ENCODE measurements at places on chromosomes 1 and 21.

GRCh38 chr1:45325851-45326506 lies 716 bp upstream of the HPDL start:
- no peak for DNase-seq

DNA sequence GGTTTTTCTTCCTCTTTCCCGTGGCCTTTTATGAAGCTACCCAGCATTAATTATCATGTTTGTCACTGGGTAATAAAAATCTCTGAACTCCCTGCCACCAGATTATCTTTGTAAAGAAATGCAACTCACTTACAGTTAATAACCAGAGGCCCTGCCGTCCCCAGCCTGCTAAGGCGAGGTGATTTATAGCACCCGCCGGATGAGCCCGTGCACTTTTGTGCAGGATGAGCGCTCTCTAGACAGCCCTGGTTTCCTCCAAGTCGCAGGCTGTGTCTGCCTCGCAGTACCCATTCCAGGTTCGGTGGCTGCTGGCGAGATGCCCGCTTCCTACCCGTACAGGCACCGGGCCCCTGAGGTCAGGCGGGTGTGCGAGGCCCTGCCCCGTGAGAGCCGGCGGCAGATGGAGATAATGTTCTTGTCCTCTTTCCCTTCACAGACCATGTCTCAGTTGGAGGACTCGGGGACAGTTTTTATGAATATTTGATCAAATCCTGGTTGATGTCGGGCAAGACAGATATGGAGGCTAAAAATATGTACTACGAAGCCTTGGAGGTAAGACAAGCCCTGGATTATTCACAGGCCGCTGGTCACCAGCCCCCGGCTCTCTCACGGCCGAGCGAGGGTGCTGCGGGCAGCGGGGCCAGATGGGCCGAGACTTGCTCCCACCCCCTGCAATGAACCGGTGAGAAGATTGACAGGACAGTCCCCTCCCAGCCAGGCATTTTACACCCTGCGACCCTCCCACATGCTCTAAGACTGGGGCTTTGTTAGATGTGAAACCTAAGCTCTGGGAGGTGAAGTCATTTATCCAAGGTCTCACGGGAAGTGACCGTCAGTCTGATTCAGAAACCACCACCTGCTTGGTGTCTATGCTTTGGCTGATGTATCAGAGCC lies 28.5 kb upstream of the SELENON start:
- peak; percentile 41 for DNase-seq

GRCh38 chr1:214570442-214570841 lies 19.0 kb upstream of the PTPN14 start:
- peak; percentile 77 for DNase-seq

DNA sequence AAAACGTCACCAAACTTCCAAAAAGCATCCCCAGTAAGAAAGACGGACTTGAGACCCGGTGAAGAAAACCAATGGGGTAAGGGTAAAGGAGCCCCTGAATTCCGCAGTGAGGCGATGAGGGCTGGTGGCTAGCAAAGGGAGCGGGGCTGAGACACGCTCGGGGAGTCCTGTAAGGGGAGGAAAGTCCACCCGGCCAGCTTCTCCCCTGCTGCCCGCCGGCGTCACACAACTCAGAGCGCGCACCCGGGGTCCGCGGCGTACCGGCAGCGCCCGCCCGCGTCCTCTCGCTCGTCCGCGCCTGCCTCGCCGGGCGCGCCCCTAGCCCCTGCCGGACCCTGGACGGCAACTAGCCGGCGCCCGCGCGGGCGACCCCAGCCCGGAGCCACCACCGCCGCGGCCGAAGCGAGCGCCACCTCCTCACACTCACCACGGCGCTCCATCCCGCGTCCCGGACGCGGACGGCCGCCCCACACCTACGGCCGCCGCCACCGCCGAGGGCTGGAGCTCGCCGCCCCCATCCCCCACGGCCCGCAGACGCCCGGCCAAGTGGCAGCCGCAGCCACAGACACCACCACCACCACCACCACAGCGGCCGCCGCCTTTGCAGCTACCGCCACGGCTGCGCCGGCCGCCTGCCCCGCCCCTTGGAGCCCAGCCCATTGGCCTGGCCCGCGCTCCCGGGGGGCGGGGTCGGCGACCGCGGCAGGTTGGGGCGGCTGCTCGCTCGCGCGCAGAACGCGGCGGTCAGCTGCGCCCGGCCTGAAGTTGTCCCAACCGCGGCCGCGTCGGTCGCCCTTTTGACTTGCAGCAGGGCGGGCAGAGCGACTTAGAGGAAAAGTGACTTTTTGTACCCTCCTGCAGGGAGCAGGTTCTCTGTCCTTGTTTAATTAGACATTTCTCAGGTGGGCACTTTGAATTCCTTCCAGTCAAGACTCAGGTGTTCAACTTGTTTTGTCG lies 10.0 kb upstream of the ARHGAP29 start:
- no peak for DNase-seq

DNA sequence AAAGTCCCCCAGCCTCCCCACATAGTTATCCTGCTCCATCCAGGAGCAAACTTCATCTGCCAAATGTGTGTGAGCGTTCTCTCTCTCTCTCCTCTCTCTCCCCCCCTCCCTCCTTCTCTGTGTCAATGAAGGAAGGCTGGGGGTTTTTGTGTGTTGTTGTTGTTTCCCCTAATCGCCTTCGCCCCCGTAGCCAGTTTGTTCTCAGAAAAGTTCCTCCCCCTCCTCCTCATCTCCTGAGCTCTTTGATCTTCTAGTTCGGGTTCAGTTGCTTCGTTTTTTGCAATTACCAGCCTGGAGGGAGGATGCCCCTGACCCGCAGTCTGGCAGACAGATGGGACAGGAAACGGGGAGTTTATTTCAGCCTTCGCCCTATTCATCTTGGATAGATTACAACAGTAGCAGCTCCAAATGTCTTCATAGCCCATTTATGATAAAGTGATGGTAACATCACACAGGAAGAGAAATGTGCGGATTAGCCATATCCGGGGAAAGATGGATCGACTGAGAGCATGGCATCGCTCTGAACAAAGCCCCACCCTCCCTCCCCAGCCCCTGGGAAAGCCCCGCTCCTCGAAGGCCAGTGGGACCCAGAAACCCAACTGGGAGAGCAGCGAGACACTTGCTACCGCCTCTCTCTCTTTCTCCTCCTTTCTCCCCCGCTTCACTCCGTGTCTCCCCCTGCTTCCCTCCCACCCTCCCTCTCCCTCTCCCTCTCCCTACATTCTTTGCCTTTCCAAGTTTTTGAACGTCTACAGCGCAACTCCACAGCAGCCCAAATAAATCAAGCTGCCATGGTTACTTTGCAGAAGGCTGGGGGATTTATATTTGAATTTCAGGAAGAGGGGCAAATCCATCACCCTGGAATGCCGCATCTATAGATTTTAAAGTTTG lies 139.7 kb upstream of the ARHGEF16 start:
- DNase-seq, result no peak

DNA sequence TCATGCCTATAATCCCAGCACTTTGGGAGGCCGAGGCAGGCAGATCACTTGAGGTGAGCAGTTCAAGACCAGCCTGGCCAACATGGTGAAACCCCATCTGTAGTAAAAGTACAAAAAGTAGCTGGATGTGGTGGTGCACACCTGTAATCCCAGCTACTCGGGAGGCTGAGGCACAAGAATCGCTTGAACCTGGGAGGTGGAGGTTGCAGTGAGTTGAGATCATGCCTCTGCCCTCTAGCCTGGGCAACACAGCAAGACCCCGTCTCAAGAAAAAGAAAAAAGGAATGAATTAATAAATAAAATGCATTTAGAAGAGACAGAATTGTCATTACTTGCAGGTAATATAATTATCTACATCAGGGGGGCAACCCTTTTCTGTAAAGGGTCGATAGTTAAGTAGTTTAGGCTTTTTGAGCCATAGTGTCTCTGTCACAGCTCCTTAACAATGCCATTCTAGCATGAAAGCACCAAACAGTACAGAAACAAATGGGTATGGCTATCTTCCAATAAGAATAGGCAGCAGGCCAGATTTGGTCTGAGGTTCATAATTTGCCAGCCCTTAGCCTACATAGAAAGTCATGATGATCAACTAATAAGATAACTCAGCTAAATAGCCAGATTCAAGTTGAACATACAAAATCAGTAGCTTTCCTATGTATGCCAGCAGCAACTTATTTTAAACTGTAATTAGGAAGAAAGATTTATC lies 56.8 kb downstream of the RPRD2 start:
- DNase-seq, result no peak

DNA sequence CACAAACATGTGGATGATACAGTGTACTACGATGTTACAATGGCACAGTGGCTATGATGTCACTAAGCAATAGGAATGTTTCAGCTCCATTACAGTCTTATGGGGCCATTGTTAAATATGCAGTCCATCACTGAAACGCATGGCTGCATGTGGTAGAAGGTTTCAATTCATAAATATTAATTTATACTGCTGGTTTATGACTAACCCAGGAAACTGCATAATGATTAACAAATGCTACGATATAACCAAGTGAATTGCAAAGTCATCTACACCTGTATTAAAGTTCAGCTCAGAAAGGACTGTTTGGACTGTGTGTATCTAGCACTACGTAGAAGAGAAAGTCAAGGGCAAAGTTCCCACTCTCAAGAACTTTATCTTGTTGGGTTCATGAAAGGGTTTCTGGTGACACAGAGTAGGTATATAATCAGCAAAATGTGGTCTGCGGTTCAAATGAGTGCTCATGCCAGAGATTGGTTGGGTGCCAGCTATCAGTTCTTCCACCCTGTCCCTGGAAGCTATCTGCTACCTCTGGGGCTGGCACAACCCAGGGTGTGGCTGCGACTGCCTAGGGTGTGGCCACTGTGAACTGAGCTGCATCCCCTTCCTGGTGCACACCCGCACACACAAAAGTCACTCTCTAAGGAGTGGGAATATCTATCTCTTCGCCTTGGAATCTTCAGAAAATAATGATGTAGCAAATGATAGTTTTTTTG lies 14.8 kb downstream of the MGST3 start:
- DNase-seq, result peak; percentile 54

DNA sequence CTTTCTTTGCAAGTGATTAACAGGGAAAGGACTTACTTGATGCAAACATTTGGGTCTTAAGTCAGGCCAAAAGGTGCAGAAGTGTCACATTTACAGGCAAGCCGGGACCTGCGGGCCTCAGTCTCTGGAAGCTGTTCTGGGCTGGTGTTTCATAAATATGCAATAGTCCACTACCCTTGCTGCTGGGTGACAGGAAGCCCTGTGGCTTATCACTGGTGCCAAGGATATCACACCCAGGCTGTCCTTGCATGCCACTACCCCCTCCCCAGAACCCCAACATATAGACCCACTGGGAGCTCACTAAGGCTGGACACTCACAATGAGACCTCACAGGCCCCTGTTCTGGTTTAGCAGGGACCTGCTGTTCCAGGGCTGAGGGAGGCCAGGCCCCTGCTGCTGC lies 3.4 kb upstream of the LEFTY2 start:
- DNase-seq, result no peak

GRCh38 chr1:166153525-166154314 lies 13.1 kb downstream of the FAM78B start:
- no peak for DNase-seq

- no peak for DNase-seq
Measured at GRCh38 chr1:88124614-88125013, 559.5 kb upstream of the PKN2 start.
